ENCODE measurements at places on chromosomes 6 and 20.
A peak's percentile ranks its signal among the peaks of the same experiment; 100 is the strongest.

GRCh38 chr6:114342826-114343781 lies at the start of gene HS3ST5:
Gene HS3ST5 (minus strand): TSS chr6:114343023. CDS start chr6:114062845, 280,178 bp downstream.
- DNase-seq = peak; percentile 68

- DNase-seq = no peak
Observed at GRCh38 chr6:29230666-29231065, 60.0 kb downstream of the OR2J2 start.

GRCh38 chr20:59451641-59452040 lies 151.2 kb downstream of the EDN3 start:
- no peak for DNase-seq

DNA sequence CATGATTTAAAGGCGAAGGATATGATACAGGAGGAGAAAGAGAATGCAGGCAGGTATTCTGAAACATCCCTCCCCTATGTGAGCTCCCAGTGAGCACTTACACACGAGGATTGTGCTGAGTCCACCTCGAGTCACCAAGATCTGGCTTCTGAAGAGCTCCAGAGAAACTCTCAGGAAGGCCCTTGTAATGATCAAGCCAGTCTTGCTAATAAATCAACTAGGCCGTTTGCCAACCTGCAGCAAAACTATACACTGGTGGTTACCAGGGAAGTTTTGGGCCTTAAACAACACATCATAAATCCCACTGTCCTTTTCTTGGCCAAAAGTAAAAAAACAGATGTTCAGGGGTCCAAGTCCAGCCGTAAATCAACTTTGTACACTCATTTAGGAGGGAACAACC lies 79.2 kb downstream of the STXBP5 start:
- DNase-seq = no peak

DNA sequence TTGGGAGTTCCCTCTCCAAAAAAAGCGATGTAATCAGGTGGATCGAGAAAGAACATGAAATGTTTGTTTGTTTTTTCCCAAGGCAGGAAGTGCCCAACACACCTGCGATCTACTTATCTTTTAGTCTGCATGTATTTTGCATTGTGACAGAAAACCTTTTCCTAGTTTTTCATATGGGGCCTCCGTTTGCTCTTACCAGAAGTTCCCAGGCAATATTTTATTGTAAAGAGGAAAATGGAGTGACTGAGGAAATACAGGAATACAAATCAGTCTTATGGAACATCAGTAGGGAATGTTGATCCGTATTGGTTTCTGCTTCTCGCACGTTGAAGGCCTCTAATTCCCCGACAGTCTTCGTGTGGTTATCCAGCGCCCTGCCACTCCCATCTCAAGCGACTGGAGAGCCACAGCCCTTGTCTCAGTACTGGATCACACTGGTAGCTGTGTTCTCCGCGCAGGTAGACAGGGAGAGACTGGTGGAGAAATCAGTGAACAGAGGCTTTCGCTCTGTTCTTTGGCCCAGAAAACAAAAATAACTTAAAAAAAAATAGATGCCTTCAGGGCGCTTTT lies 107.4 kb downstream of the TRIM27 start:
- DNase-seq = no peak

GRCh38 chr20:52752023-52752422 lies 220.1 kb upstream of the TSHZ2 start:
- no peak for DNase-seq

DNA sequence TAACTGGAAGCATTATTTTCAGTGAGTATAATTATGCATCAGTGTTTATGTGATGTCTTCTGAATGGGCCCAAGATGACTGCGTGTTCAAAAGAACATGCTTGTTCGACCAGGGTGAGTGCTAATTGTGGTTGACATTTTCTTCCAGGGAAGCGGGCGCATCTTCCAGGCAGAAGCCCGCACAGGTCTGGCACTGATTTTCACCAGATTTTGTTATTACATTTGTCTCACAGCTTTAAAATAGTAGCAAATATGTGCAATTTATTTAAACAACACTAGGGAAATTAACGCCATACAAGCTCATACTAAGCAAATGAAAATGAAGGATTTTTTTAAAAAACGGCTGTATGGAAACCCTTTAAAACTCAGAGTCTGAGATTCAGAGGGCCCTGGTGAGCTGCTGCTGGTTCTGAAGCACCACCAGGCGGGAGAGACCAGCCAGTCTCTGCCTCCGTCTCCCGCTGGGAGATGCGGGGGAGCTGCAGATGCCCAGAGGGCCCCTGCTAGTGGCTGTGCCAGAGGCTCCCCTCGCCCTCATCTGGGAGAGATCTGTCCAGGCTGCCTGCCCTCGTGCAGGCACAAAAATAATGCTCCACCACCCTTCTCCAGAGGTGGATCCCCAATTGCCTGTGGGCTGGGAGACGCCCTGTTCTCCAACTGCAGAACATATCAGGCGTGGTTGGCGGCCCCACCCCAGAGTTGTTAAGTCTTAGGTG lies 297.0 kb downstream of the TAF4 start:
- DNase-seq = no peak

- DNase-seq = no peak
Observed at GRCh38 chr6:14922706-14923460, 323.0 kb upstream of the JARID2 start.

DNA sequence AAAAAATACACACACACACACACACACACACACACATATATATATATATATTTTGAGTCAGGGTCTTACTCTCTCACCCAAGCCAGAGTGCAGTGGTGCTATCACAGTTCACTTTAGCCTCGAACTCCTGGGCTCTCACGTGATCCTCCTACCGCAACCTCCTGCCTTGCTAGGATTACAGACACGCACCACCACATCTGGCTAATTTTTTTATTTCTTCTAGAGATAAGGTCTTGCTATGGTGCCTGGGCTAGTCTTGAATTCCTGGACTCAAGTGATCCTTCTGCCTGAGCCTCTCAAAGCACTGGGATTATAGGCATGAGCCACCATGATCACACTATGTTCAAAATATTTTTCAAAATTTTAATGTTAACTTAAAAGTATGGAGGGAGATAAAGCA lies 43.5 kb downstream of the NUP153 start:
- no peak for DNase-seq

GRCh38 chr6:35428421-35429149 lies 23.6 kb upstream of the FANCE start:
- DNase-seq = no peak

GRCh38 chr20:49602345-49603208 lies 34.6 kb upstream of the PTGIS start:
- no peak for DNase-seq

- no peak for DNase-seq
Observed at GRCh38 chr6:2589171-2589661, 161.5 kb downstream of the MYLK4 start.

GRCh38 chr6:130666786-130667185 lies 160.4 kb upstream of the SMLR1 start:
- no peak for DNase-seq

- DNase-seq = no peak
Observed at GRCh38 chr20:17503301-17504065, 27.7 kb downstream of the BFSP1 start.

- DNase-seq = no peak
Observed at GRCh38 chr20:22371843-22372242, 212.5 kb downstream of the FOXA2 start.

DNA sequence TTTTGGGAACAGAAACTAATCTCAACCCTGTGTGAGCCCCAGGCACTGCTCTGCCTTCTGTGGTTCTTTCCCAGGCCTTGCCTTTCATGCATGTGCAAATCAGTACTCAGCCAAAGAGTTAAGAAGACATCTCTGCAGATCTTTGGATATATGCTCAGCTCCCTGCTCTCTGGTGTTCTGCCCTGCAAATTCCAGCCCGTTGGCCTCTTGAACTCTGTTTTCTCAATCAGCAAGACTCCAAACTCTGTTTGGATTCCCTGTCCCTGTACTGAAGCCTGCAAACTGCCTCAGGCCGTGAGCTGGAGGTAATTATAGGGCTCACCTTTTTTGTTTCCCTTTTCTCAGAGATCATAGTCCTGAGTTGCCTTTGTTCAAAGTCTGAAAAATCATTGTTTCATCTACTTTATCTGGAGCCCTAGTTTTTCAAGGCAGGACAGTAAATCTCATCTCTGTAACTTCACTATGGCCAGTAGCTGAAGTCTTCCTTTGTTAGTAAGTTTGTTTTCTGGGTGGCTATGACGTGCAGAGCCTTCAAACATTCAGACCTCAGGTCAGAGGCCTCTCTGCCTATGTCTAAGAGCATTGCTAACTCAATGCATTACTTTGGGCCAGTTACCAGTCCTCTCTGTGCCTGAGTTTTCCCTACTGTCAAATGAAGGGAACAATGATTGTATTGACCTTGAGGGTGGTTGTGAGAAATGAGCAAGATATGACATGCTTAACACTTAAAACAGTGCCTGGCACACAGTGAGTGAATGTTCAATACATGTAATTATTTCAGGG lies 15.9 kb upstream of the MDFI start:
- no peak for DNase-seq

GRCh38 chr20:52843425-52843824 lies 128.7 kb upstream of the TSHZ2 start:
- no peak for DNase-seq

- DNase-seq = no peak
Observed at GRCh38 chr20:37419307-37419706, 73.4 kb downstream of the SRC start.

DNA sequence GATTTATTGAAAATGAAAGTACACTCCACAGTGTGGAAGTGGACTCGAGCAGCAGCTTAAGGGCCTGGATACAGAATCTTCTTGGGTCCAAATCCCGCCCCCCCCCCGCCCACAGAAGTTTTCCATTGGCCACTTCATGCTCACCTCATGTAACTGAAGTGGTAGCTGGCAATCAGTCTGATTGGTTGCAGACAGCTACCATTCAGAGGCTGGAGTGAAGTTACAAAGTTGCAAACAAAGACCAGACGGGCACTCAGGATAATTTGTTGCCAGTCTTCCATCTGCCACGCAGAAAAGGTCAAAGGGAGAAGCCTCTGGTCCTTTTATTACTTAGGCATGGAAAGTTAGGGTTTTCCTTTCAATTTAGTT lies 25.8 kb upstream of the FABP7 start:
- DNase-seq = no peak
